ENCODE measurements at places on chromosomes 1 and 21.

DNA sequence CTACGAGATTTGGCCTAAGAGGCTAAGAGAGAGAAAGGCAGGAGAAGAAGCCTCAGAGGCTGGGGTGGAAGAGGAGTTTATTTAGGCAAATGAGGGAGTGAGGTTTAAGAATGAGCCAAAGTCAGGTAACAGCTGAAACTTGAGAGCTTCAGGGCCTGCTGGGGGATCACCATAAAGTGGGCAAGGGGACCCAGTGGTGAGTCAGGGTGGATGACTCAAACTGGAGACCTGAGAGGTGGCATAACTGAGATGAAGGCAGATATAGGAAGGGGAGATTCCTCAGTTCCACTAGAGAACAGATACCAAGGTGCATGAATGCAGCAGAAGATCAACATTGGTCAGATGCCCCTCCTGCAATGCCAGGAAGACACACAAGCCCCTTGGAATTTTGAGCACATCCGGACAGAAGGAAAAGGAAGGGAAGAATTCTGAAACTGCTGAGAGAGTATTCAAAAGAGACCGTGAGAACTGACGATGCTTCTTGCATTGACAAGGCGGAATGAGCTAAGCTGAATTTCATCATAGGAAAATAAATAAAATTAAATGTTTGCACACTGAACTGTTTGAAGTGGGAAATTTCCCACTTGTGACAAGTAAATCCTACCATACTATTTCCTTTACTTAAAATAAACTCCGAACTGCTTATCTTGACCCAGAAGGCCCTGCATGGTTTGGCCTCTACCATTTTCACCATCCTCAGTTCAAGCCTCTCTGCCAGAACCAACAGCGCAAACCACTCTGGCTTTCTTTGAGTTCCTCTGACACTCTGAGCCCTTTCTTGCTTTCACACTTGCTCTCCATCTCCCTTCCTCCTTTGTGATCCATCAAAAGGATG lies 94.1 kb downstream of the NMNAT2 start:
- DNase-seq: no peak

GRCh38 chr1:9363061-9363471 lies 70.4 kb downstream of the SPSB1 start:
- DNase-seq: no peak

DNA sequence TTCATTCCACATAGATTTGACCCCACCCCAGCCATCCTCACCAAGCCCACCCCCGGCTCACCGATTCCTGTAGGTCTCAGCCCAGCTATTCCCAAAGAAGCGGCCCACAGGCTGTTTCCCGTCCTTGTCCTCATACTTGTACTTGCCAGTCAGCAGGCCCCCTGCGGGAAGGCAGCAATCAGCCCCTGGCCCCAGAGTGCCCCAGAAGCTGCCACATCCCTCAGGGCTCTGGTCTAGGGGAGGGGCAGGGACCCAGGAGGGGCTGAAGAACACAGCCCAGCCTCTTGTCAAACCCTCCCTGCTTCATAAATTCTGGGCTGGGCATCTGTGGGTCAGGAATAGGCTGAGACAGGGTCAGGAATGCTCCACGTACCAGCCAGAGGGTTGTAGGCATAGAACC lies 5.0 kb downstream of the AKR7A2 start:
- DNase-seq: no peak

DNA sequence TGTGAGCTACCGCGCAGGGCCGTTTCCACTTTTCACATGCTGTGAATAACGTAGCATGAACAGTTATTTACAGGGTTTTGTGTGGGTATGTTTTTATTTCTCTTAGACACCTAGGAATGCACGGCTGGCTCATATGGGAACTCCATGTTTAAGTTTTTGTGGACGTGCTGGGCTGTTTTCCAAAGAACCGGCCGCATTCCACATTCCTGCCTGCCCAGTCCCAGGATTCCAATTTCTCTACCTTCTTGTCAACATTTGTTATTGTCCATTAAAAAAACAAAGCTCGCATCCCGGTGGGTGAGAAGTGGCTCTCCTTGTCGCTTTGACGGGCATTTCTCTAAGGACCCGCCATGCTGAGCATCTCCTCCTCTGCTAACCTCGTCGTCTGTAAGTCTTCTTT lies 47.1 kb upstream of the LRRC3 start:
- no peak for DNase-seq

Data from NCI-H774 (cell line).